SK-MEL-5 (cell line): ENCODE measurements at places on chromosomes 12 and 14. TPM values are rescaled to one million over a fixed set of nuclear protein-coding genes. Genes with fewer than 3 reads are reported as not detected.
A peak's percentile ranks its signal among the peaks of the same experiment; 100 is the strongest.

DNA sequence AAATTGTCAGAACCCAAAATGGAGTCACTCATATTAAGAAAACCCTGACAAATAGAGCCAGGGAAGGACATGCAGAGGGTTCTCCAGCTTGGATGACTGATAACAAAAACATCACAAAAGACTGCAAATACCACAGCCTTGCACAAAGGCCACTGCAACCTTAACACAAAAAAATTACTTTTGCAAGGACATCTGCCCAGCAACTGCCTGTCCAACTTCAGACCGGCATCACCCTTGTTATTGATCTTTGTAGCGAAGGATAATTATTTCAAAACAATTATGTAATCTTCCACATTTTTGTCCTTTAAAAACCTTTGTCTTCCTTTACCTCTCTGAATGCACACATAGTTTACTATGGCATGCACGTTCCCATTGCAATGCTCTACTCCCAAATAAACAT lies 100.6 kb upstream of the TBX3 start:
- DNase-seq: no peak

GRCh38 chr12:110451263-110451662 lies 1.1 kb upstream of the ARPC3 start:
- DNase-seq: no peak

- DNase-seq: peak; percentile 90
These were observed 3.0 kb downstream of the LTBP2 start for GRCh38 chr14:74608959-74609611.

DNA sequence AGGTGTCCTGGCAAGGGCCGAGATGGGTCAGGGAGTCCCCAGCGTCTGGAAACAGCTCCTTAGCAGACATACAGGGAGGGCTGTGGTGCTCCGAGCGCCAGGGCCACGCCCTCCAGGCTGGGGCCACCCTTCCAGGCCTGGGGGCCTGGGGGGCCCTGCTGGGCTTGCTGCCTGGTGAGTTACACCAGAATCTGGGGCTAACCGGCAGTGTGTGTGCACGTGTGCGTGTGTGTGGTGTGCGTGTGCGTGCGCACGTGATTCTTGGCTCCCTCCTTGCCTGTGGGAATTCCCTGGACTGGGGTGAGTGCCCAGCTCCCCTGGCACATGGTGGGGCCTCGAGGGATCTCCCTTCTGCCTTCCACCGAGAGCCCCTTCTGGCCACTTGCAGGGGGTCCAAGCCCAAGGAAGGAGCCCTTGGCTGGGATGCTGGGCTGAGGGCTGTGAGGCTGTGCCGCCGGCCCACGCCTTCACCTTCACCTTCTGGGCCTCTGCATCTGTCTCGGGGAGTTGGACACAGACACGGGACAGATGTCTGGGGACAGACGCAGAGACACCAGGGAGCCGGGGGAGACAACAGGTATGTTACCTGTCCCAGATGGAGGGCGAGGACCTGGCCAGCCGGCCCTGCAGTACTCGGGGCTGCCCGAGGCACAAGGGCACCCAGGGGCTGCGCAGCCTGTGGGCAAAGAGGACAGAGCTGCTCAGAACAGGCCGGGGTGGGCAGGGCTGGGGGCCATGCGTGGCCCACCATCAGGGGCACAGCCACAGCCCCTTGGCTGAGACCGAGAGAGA lies 37.2 kb downstream of the BEGAIN start:
- DNase-seq: no peak

DNA sequence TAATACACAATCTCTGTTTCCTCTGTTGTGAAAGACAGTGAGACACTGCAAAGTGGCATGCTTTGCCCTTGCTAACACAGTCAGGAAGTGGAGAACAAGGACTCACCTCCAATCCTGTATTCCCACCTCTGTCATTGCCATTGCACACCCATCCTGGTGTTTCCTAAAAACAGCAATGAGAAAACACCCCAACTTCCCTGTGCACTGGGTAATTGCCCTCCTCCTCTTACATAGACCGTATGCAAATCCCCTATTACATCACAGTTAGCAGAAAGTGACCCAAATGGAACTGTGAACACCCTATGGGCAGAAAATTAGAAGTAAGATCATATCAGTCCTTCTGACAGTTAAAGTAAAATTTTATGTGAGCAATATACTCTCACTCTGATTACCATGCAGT lies 355.5 kb downstream of the BCL11B start:
- no peak for DNase-seq

DNA sequence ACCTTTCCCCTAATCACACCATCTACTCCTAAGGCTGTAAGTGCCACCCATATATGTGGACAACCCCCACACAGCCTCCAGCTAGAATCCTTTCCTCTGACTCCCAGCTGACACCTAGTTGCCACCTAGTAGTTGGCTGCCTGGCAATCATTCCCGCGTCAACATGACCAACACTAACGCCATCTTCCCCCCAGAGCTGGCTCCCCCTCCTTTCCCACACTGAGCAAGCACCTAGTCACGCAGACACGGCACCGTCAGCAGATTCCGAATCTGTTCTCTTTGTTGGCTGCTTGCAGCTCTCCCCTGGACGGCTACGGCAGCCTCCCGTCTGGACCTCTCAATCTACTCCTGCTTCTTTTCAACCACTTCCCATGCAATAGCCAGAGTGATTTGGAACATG lies 27.7 kb downstream of the UBR7 start:
- DNase-seq: peak; percentile 11

- DNase-seq: no peak
These were observed 301.9 kb downstream of the CCER1 start for GRCh38 chr12:90653040-90653439.

DNA sequence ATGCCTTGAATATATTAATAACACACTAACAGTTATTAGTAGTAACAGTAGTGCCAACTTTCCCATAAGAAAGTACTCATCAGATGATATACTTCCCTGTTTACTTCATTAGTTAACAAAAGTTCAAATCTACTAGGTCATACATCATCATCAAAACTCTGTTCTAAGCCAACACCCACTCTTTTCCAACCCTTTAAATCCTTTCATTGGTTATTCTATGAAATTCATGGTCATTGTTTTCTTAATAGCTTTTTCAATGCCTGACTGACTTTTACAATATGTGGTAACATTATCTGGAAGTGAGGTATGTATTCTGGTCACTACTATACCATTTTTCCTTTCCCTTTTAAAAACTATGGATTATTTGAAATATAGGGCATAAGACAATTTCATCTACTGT lies 9.7 kb downstream of the NTS start:
- DNase-seq: no peak

GRCh38 chr12:76402259-76402658 lies 54.0 kb upstream of the BBS10 start:
- DNase-seq: no peak

DNA sequence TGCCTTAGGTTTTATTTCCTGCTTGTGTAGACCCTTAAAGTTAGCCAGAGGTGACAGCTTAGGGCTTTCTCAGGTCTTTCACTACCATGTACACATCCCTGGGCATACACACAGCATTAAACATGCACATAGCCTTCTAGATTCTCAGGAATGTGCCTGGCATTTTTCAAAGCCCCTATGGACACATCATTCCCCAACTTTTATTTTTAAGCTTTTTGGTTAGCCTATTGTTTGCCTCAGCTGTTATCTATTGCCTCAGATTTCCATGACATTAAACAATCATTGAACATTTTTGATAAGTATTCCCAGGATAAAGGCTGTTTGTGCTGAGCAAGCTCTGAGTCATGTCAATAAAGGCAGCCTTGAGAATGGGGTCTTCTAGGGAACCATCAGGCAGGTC lies 15.1 kb upstream of the PPM1A start:
- DNase-seq: no peak

GRCh38 chr12:9740106-9740750 lies 7.3 kb upstream of the CLECL1 start:
- no peak for DNase-seq

- DNase-seq: no peak
These were observed 1.5 kb downstream of the SLC7A8 start for GRCh38 chr14:23181946-23182345.

- no peak for DNase-seq
These were observed 1.3 kb upstream of the NR2C1 start for GRCh38 chr12:95074766-95075165.

GRCh38 chr12:54159140-54159539 lies 29.6 kb downstream of the SMUG1 start:
- DNase-seq: peak; percentile 31

DNA sequence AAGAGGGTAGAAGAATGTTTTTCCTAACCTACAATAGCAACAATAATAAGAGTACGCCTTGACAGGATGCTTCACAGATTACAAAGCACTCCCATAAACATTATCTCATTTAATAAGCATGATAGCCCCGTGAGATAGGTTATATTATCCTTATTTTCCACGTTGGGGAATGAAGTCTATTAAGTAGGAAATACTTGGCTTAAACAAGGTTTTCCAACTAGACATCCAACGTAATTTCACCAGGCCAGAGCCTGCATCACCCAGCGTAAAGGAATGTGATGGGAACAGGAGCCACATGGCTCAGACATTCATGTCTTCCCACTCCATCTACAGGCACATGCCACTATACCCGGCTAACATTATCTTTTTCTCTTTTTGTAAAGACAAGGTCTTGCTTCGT lies 223.4 kb upstream of the AMIGO2 start:
- DNase-seq: no peak

DNA sequence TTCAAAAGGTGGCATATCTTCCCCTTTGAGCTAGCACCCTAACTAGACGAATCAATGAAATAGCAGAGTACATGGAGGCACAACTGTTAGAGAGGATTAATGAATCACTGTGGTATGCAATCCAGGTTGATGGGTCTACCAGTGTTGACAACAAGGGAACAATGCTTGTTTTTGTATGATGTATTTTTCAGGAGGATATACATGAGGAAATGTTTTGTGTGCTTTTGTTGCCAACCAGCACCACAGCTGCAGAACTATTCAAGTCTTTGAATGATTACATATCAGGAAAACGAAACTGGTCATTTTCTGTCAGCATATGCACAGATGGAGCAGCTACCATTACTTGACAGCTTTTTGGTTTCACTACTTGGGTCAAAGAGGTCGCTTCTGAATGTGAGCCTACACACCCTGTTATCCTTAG lies 142.6 kb downstream of the GPHN start:
- DNase-seq: peak; percentile 38

- DNase-seq: no peak
These were observed 444 bp upstream of the GEMIN2 start for GRCh38 chr14:39113685-39114072.

DNA sequence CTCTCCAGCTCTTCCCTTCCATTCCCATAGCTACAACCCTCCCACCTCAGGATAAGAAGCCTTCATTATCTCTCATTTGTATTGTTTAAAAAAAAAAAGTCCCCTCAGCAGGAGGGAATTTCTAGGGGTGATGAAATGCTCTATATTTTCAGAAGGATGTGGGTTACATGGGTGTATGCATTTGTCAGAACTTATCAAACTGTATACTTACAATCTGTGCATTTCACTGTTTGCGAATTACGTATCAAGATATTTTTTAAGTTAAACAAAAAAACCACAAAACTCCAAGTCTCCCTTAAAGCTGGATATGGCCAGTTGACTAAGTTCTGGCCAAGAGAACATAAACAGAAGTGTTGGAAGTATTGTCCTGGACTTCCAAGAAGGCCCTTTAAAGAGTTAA lies 2.0 kb upstream of the FKBP11 start:
- DNase-seq: no peak

GRCh38 chr12:24328261-24328660 lies 378.8 kb upstream of the SOX5 start:
- no peak for DNase-seq

- DNase-seq: no peak
These were observed 13.9 kb downstream of the ALDH2 start for GRCh38 chr12:111780615-111781014.

MGST1 gene
- total RNA-seq: 5.3 and 9.0 TPM in 2 replicates

IQSEC3 gene
- total RNA-seq: not detected in 2 replicates

INHBC gene
- total RNA-seq: not detected in 2 replicates

E2F7 gene
- 5.0 and 6.8 TPM in 2 replicates for total RNA-seq

PMCH gene
- total RNA-seq: not detected in 2 replicates

IL26 gene
- total RNA-seq: not detected in 2 replicates

DCD gene
- not detected in 2 replicates for total RNA-seq

DCN gene
- 30.7 and 40.0 TPM in 2 replicates for total RNA-seq

SLCO1B1 gene
- total RNA-seq: not detected in 2 replicates

FOXA1 gene
- total RNA-seq: 0.05 TPM in 1 of 2 replicates, not detected in the other

KRT1 gene
- total RNA-seq: not detected in 2 replicates

GSC gene
- total RNA-seq: not detected in 2 replicates
